Activated CD4-positive, alpha-beta T cell treated with anti-CD3 and anti-CD28 coated beads, Interleukin-2, amount 50 U/mL, for 4 hours (primary cell): ENCODE measurements at places on chromosomes 3 and 15.

DNA sequence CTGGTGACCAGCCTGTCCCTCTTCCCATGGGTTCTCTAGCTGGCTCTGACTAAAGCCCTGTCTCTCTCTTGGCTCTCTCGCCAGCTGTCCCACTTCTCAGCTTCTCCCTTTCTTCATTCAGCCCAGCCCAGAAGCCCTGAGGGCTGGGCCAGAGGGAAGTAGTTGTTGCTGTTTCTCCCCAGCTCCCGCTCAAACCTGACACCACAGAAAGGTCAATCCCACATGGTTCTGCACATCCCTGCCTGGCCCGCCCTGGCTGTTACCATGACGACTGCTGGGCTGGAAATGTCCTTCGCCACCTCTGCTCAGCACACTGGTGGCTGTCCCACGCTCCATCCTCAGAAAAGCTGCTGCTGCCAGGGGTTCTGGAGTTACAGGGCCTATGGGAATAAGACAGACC lies 25.9 kb downstream of the CCDC32 start:
- no peak for DNase-seq

DNA sequence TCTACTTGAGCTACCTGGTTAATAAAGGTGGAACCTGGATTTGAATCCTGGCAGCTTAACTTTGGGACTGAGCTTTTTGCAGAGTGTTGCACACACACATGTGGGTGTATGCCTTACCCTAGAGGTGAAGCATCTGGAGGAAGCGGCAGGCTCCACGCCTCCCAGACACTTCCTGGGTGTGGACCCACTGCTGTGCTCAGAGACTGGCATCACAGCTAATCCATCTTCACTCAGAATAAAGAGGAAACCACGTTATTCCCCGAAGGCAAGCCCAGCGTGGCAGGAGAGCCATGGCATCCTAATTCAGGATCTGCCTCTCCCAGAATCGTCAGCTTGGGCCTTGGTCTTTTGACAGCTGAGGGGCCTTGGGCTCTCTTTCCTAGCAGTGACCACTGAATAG lies 25.5 kb downstream of the CCDC13 start:
- DNase-seq, result no peak

DNA sequence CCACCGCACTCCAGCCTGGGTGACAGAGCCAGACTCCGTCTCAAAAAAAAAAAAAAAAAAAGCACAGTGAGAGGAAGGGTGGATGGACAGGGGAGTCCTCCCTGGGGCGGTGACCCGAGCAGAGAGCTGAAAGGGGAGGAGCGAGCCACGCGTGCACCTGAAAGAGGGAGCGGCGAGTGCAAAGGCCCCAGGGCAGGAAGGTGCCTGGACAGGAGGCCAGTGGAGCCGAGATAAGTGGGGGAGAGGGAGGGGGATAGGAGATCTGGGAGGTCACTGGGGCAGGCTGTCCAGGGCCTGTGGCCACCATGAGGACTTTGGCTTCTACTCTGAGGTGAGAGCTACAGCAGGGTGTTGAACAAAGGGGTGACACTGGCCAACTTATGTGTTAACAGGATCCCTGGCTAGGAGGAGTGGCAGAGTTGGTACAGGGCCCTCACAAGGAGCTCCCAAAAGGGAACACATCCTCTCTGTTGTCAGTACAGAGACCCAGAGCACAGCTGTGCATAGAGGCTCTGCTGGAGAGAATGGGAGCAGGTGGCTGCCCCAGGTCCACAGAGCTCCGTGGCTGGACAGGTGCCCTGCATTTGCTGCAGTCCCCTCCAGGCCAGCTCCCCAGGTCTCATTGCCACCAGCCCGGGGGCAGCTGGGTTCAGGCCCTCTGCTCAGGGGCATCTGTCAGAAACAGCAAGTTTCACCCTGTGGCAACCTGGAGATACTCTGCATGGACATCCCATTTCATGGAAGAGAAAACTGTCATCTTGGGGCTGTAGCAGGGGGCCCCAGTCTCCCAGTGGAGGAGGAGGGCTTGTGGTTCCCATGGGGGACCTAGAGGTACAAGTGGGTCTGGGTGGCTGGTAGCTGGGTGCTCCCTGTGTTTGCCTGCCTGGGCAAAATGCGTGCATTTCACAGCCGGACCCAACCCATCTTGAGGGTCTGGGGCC lies 28.5 kb downstream of the FBLN2 start:
- no peak for DNase-seq

GRCh38 chr3:30693470-30694120 lies 87.2 kb downstream of the TGFBR2 start:
- no peak for DNase-seq
